Natural killer cell (primary cell): ENCODE measurements at places on chromosomes 5 and 9. TPM values are rescaled to one million over a fixed set of nuclear protein-coding genes. Genes with fewer than 3 reads are reported as not detected.

DNA sequence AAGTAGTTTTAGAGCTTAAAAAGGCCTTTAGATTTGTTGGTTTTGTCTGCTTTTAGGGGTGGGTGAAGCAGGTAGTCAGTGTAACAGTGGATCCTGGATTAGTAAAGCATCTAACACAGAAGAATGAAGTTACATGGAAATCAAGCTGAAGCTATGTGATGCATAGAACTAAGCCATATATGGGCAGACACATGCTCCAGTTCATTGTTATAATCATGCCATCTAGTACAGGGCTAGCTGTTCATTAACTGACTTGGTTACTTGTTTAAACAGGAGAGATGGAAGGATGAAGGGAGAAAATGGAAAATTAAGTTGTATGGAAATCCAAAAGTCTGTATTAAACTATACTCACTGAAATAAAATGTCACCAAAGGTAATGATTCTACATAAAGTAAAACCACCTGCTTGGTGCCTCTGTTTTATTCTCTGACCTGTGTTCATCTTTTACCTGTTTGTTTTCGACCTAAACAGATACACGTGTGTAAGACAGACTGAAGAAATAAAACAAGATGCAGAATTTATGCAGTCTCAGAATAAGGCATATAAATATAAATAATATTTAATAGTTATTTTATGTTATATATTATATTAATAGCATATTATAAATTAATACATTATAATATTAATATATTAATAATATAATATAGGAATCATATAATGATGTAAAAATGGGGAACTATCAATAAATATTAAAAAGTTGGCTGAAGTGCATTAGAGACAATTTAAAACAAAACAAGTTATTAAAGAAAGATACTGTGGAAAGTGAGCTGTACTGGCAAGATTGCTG, 33.9 kb downstream of the MRPS30 start:
- H3K4me3 ChIP-seq: no peak overlapping the region
- H3K4me1 ChIP-seq: no peaks in the 10 kb centered on the region
- no peak for DNase-seq
- no peaks in the 10 kb centered on the region for H3K36me3 ChIP-seq

GRCh38 chr9:109010746-109011145, 2.6 kb downstream of the CTNNAL1 start:
- H3K27ac ChIP-seq: no peak overlapping the region
- peak; percentile 24 for DNase-seq
- H3K36me3 ChIP-seq: no peaks in the 10 kb centered on the region
- H3K27me3 ChIP-seq: no peaks in the 10 kb centered on the region
- H3K4me3 ChIP-seq: no peak overlapping the region
- H3K4me1 ChIP-seq: peaks cover 15% of the 10 kb centered on the region

- DNase-seq: no peak
- H3K27ac ChIP-seq: no peak overlapping the region
- H3K27me3 ChIP-seq: no peaks in the 10 kb centered on the region
- no peaks in the 10 kb centered on the region for H3K4me1 ChIP-seq
- no peaks in the 10 kb centered on the region for H3K36me3 ChIP-seq
- H3K4me3 ChIP-seq: no peak overlapping the region
These were observed 9.2 kb downstream of the PRR16 start for GRCh38 chr5:120473332-120473731.

GRCh38 chr5:136001466-136001981, 27.3 kb upstream of the TGFBI start:
- H3K36me3 ChIP-seq: no peaks in the 10 kb centered on the region
- no peak for DNase-seq
- H3K4me3 ChIP-seq: no peak overlapping the region
- no peaks in the 10 kb centered on the region for H3K4me1 ChIP-seq

- H3K27ac ChIP-seq: no peak overlapping the region
- H3K36me3 ChIP-seq: no peaks in the 10 kb centered on the region
- H3K4me3 ChIP-seq: no peak overlapping the region
- no peaks in the 10 kb centered on the region for H3K27me3 ChIP-seq
- H3K4me1 ChIP-seq: no peaks in the 10 kb centered on the region
These were observed 286.5 kb downstream of the MAST4 start for GRCh38 chr5:66882606-66883227.

DNA sequence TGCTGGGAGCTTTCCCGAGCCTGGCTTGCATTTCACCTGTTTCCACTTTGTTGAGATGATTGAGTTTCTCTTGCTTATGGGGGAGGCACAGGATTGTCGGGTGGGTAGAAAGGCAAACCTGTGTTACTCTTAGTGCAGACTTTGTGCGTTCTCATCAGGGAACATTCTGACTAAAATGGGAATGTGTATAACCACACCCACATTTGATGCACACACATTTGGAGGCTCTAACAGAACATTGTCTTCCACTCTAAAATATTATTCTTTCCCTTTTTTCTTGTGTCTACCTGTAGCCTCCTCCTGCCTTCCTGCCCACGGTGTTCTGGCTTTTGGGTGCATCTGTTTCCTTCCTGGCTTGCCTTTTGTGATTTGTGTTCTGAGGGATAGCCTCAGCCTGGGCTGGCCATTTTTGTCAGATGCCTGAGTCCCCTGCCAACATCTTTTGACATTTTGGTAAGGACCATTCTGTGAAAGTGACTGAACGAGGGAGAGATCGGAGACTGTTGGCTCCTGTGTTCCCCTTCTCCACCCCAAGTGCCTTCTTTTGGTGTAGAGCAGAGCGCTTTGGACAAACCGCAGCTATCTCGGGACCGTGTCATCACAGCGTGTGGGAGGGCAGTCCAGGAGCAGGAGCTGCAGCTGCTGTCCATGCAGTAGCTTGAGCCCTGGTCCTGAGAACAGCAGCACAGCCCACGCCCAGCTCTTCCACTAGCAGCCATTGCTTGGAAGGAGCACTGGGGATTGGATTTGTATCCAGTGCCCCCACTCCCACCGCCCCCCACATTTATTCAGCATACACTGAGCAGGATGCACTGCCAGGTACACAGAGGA, 101.4 kb downstream of the ARHGAP26 start:
- DNase-seq: no peak
- H3K36me3 ChIP-seq: peaks cover 13% of the 10 kb centered on the region
- H3K27me3 ChIP-seq: no peaks in the 10 kb centered on the region
- H3K27ac ChIP-seq: no peak overlapping the region

DNA sequence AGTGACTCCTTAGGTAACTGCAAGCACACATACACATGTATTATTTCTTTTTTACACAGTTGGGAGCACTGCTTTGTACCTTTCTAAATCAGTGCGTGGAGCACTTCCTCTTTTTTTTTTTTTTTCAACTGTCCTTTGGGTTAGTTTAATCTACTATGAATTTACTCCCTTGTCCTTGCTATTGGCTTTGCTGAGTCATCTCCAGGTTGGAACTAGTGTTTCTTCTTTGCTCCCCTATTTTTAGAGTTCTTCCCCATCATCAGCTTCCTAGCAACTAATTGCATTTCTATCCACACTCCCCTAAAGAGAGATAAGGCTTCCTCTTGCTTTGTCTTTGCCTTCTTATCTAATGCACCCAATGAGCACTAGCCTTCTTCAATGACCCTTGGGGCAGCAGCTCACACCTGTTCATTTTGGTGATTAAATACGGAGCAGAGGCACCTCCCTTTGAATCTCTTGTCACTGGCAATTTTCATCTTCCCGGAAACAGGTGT, 24.3 kb downstream of the S100Z start:
- DNase-seq: no peak
- no peaks in the 10 kb centered on the region for H3K4me1 ChIP-seq
- no peaks in the 10 kb centered on the region for H3K36me3 ChIP-seq
- H3K27me3 ChIP-seq: no peaks in the 10 kb centered on the region
- no peak overlapping the region for H3K27ac ChIP-seq

- H3K27ac ChIP-seq: no peak overlapping the region
- H3K27me3 ChIP-seq: no peaks in the 10 kb centered on the region
- no peaks in the 10 kb centered on the region for H3K4me1 ChIP-seq
- H3K36me3 ChIP-seq: no peaks in the 10 kb centered on the region
These were observed 76.2 kb upstream of the CHD1 start for GRCh38 chr5:99004960-99005359.

GRCh38 chr5:171946000-171946781, 60.2 kb downstream of the FBXW11 start:
- H3K4me1 ChIP-seq: peaks cover 4% of the 10 kb centered on the region
- H3K4me3 ChIP-seq: no peak overlapping the region
- no peaks in the 10 kb centered on the region for H3K27me3 ChIP-seq
- no peak for DNase-seq
- H3K27ac ChIP-seq: no peak overlapping the region
- no peaks in the 10 kb centered on the region for H3K36me3 ChIP-seq

DNA sequence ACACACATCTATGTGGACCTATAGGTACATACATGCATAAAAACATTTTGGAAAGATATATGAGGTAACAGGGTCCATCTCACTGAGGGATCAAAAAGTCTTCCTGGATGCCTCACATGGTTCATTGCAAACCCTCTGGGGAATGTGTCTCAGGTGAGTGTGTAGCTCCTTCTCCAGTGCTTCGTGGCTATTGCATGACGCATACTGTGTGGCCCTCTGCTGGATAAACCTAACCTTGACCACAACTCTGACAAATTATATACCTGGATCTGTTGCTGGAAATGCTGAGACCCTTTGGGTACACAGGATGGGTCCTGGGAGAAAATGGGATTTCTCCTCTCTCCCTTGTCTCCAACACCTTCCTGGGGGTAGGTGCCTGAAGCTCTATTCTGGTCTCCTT, 91.9 kb downstream of the JAKMIP2 start:
- H3K27me3 ChIP-seq: no peaks in the 10 kb centered on the region
- no peaks in the 10 kb centered on the region for H3K4me1 ChIP-seq
- no peak overlapping the region for H3K4me3 ChIP-seq

GRCh38 chr9:77899679-77900354, 131.8 kb downstream of the GNAQ start:
- DNase-seq: no peak
- no peak overlapping the region for H3K27ac ChIP-seq
- no peak overlapping the region for H3K4me3 ChIP-seq
- H3K27me3 ChIP-seq: no peaks in the 10 kb centered on the region

GRCh38 chr9:71112866-71113265, 8.6 kb downstream of the TRPM3 start:
- H3K27me3 ChIP-seq: no peaks in the 10 kb centered on the region
- DNase-seq: no peak
- H3K27ac ChIP-seq: no peak overlapping the region
- no peak overlapping the region for H3K4me3 ChIP-seq
- H3K4me1 ChIP-seq: no peaks in the 10 kb centered on the region

DNA sequence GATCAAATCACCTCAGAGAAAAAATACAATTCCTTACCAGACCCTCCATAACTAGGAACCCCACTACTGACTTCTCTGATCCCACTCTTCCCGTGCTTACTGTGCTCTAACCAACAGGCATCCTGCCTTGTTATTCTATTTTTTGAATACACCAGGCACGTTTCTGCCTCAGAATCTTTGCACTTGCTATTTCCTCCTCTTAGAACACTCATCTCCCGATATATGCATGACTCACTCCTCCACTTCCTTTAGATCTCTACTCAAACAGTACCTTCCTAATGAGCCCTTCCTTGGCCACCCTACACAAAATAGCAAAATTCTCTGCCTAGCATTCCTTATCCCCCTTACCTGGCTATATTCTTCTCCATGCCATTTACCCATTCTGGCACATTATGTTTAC, 43.9 kb downstream of the MAPKAP1 start:
- no peak for DNase-seq
- H3K36me3 ChIP-seq: peaks cover 2% of the 10 kb centered on the region
- H3K27me3 ChIP-seq: no peaks in the 10 kb centered on the region
- H3K4me1 ChIP-seq: no peaks in the 10 kb centered on the region
- no peak overlapping the region for H3K27ac ChIP-seq
- no peak overlapping the region for H3K4me3 ChIP-seq

CFAP157 gene
- not detected for total RNA-seq

SOHLH1 gene
- total RNA-seq: not detected

ANKRD20A1 gene
- 1.4 TPM for total RNA-seq

TAF9 gene
- 46.6 TPM for total RNA-seq

FCN1 gene
- 70.3 TPM for total RNA-seq

TYRP1 gene
- not detected for total RNA-seq
